Activated CD4-positive, alpha-beta T cell treated with anti-CD3 and anti-CD28 coated beads, Interleukin-10, Interleukin-2, amounts not matched to agents 100 ng/mL and 50 ng/mL, durations not matched to agents 16 hours and 8 hours (primary cell): ENCODE measurements at places on chromosomes 12 and 14.

- no peak for DNase-seq
Observed at GRCh38 chr12:31702047-31702446, 26.8 kb downstream of the AMN1 start.

DNA sequence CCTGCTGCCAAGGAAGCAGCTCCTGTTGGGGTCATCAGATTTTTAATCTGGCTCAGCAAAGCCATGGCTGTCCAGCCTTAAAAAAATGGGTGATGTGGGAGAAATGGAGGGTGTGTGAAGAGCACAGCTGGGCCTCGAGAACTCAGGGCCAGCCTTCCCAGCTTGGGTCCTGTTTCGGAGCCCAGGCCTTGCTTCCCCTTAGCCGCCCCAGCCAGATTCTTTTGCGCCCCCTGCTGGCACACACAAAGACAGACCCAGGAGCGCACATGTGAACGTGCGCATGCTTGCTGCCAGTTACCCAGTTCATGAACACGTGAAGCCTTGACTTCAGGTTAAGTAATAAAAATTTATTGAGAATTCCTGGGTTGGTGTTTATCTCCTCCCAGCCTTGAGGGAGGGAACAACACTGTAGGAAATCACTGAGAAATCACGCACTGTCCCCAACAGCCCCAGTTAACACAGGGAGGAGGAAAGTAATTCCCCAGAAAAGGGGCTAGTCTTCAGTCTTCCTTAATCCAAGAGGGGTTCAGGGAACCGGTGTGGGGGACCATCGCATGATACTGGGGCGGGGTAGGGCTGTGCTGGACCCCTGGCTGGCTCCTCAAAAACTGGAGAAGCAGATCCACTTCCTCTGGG lies 5.3 kb downstream of the PHB2 start:
- peak; percentile 92 for DNase-seq

DNA sequence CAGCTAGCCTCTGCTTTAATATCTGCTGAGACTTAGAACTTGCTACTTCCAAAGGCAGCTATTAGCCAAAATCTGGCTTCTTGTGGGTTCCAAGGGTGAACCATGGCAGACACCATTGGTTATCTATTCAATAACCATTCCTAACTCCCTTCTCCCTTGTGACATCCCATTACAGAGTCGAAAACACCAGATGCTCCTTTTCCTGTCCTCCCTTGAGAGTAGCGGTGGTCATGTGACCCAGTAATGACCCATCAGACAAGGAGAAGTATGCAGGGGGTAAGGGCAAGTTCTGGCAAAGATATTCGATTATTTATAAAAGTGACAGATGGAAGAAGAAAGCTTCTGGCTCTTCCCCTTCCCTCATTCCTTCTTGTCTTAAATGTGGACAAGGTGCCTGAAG lies 20.1 kb downstream of the TGFB3 start:
- no peak for DNase-seq

GRCh38 chr12:32603858-32604257 lies 75.2 kb upstream of the DNM1L start:
- DNase-seq = peak; percentile 90

GRCh38 chr12:127599436-127599835 lies 667.5 kb upstream of the TMEM132C start:
- no peak for DNase-seq

- DNase-seq = no peak
Observed at GRCh38 chr12:125132698-125133400, 67.6 kb downstream of the AACS start.

- no peak for DNase-seq
Observed at GRCh38 chr12:83074358-83074894, 387.7 kb downstream of the TMTC2 start.

- peak; percentile 50 for DNase-seq
Observed at GRCh38 chr14:75155169-75155568, 21.2 kb downstream of the TMED10 start.

GRCh38 chr14:86933958-86934595 lies 1058.9 kb downstream of the GALC start:
- no peak for DNase-seq

DNA sequence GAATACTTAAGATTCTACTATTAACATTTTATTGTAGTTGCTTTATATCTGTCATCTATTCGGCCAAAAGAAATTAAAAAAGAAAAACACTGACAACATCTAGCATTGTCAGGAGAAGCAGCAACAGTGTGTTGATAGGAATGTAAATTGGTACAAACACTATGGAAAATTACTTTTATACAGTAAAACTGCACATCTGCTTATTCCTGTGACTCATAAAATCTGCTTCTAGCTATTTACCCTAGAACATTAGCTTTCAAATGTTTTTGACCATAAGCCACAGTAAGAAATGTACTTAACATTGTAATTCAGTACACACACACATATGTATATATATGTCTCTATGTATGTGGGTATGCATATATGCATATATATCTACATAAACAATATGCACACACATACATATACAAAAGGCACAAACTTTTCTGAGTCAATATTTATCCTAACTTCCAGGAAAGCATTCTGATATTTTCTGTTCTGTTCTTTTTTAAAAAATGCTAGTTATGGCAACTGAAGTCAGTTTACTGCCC lies 278.9 kb upstream of the GARIN2 start:
- DNase-seq = no peak

GRCh38 chr14:33634631-33635030 lies 316.2 kb downstream of the EGLN3 start:
- no peak for DNase-seq

- DNase-seq = no peak
Observed at GRCh38 chr12:96392397-96392796, 7.8 kb downstream of the CDK17 start.

- peak; percentile 47 for DNase-seq
Observed at GRCh38 chr12:105033851-105034250, 47.7 kb downstream of the NOPCHAP1 start.

DNA sequence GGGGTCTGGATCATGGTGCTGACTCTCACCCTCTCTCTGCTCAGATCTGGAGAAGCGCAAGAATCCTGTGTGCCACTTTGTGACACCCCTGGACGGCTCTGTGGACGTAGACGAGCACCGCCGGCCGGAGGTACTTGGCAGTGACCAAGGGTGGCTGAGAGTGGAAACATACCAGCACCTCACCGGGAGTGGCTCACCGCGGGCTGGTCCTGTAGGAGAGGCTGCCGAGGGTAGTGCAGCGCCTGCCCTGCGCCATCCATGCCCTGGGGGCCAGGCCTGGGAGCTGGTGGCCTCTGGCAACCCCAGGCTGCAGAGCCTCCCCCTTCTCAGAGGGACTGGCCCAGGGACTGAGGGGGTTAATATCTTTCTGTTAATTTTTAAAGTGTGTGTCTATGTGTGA lies 46.2 kb downstream of the IL31 start:
- no peak for DNase-seq

DNA sequence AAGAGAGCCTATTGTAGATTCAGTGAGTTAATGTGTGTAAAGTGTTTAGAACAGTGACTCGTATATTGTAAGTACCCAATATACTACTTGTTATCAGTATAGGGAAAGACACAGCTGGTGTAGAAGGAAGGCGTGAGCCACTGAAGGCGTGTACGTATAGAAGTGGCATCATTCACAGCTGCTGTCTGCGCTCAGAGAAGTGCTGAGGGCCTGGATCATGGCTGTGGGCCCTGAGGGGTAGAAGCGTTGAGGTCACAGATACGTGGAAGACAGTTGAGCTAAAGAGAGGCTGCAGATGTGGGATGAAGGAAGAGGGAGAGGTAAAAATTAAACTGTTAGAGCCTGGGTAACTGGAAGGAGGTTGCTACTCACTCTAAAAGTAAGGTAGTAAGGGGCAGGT lies 5.9 kb downstream of the C12orf75 start:
- no peak for DNase-seq

DNA sequence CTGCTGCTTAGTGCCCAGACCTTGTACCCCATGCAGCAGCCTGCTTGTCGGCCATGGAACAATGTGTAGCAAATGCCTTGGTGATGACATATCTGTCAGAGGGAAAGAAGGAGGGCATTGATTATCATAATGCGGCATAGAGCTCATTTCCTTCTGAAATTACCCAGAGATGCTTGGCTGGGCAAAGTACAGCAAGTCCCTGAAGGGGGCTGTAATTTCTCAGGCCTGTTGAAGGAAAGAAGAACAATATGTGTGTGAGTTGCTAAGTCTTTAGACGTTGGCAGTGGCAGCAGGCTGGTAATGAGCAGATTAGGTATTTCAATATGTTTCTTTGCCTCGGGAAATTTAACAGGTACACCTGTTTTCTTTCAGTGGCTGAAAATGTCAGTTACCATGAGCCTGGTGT lies 128.6 kb downstream of the CRADD start:
- DNase-seq = no peak

- no peak for DNase-seq
Observed at GRCh38 chr12:6697584-6698351, 2.8 kb downstream of the PIANP start.

GRCh38 chr12:93167331-93167730 lies 210.4 kb upstream of the NUDT4 start:
- no peak for DNase-seq

GRCh38 chr12:132476038-132476414 lies 13.9 kb upstream of the FBRSL1 start:
- no peak for DNase-seq

DNA sequence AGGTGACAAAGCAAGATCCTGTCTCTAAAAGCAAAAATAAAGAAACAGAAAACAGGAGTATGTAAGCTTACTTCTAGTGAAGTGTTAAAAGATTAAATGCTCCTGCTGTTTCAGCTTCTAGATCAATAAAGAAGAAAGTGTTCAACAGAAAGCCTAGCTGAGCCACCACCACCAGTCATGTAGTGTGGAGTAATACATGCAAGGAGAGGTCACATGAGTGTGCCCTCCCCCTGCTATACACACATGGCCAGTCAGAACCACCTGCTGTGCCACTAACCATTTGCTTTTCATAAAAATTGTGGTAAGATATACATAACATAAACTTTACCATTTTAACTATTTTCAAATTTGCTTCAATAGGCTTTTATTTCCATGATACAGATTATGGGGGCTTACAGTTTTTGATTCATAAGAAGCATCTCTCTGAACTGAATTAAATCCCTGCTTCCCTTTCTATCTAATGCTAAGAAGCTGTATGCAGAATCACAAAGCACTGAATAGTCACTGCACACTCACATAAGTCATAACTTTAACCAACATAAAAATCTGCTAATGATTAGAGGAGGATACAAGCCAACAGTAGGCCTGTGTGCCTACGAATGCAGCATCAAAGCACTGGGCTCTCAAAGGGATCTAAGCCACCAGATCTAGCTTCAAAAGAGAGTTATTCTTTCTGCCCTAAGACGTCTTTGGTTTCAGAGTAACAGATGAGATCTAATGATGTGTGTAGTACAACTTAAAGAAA lies 515.5 kb downstream of the C12orf50 start:
- no peak for DNase-seq

DNA sequence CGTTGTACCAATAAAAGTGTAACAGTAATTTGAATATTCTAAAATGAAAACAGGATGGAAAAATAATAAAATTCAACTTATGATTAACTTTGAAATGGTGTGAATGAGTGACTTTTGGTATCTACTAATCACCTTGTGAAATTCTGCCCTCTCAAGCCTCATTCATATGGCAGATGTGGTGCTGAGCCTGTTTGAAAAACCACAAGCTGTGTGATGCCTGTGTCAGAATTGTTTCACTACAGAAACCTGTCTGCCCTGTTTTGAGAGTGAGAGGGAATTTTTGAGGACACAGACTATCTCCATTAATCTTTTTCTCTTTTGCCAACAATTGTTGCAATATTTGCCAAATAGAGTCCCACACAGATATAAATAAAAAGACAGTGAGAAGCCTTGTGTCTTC lies 3.9 kb upstream of the RNU6-7 start:
- DNase-seq = peak; percentile 8

DNA sequence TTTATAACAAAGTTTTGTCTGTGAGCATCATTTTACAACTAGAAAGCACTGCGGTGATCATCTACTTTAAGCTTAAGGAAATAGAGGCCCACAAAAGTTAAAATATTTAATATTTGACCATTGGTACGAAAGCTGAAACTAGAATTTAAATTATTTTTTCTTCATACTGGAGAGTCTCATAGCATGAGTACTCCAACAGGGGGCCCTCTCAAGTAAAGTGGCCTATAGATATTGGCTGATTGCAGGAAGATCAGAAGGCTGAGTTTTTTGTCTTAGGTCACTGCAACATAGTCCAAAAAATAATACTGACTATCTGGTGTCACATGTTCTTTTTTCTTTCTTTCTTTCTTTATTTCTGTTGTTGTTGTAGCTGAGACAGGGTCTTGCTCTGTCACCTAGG lies 75.3 kb upstream of the ZDHHC17 start:
- no peak for DNase-seq

DNA sequence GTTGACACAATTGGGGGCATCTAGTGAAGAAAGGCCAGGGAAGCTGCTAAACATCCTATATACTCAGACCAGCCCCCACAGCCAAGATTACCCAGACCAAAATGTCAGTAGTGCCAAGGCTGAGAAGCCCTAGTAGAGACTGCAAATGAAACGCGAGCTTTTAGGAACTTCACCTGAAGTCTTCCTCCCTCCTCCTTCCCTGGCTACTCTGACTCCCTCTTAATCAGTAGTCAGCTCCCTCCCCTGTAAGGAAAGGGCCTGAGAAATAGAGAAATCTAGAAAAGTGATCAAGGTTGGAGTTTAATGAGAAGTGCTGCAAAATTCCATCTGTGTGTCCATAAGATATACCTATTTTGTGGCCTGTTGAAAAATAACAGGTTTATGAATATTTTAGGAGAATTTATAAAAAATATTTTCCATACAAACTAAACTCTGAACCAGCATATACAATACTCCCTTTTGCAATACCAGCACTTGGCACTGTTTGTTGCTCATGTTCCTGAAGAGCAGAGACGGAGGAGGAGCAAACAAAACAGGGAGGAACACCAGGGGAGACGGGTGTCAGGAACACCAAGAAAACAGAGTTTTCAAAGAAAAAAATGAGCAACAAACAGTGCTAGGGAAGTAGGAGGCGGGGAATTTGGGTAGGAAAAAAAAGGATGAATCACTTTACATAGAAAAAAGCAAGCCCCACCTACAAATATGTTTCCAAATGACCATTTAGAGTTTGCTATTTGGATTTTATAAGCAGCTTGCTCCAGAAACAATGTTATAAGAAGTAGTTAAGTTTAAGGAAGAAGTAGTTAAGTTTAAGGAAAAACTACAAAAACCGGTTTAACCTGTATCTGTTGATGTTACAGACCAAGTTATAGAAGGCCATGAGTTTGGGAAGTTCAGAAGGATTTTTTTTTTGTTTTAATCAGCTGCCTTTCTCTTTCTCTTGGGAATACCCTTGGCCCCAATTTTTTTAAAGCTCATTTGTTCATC lies 282.1 kb upstream of the GRIP1 start:
- DNase-seq = no peak

DNA sequence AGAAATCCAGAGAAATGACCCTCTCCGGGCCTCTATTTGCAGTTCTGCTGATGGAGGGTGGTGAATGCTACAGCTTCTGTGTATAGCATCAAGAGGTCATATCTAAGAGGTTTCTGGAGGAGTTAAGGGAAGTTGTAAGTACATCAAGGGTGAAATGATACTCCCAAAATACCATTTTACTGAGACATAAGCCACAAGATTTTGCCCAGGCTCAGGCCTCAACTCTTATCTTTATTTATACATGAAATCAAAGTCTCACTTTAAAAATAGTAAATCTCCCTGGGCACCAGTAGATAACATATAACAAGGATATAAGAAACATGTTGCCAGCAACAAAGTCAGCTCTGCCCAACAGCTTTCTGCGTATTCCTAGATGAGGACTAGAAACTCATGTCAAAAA lies 40.4 kb downstream of the NIN start:
- no peak for DNase-seq

- peak; percentile 71 for DNase-seq
Observed at GRCh38 chr12:101634724-101635123, 40.0 kb downstream of the MYBPC1 start.

- no peak for DNase-seq
Observed at GRCh38 chr12:24044941-24045703, 95.7 kb upstream of the SOX5 start.
